Activated CD8-positive, alpha-beta memory T cell treated with anti-CD3 and anti-CD28 coated beads for 1 hour (primary cell): ENCODE measurements at places on chromosomes 2 and 18.

- DNase-seq: no peak
Measured at GRCh38 chr18:59353079-59353680, 5.9 kb downstream of the LMAN1 start.

- no peak for DNase-seq
Measured at GRCh38 chr2:182186132-182186735, 200.6 kb downstream of the PPP1R1C start.

GRCh38 chr2:64797881-64798575, 144.3 kb upstream of the SERTAD2 start:
- no peak for DNase-seq

GRCh38 chr2:149314687-149315086, 15.7 kb upstream of the LYPD6 start:
- no peak for DNase-seq

DNA sequence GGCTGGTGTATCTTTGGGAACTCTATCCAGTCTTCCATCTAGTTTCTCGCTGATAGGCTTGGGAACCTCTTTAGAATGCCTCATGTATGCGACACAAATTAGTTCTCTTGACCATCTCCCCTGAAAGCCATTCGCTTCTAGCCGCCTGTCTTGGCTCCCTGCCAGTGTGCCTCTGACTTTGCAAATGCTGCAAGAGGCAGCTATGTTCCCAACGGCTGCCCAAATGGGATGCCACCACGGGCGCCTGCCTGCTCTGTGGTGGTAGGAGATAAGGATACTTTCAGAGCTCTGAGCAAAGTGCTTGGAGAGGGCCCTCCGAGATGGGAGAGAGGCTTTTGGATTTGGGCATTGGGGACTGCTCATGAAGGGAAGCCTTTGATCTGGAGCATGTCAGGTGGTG, 77.7 kb upstream of the IGFBP5 start:
- DNase-seq: no peak

- DNase-seq: no peak
Measured at GRCh38 chr18:56257205-56257604, 381.2 kb downstream of the TXNL1 start.

DNA sequence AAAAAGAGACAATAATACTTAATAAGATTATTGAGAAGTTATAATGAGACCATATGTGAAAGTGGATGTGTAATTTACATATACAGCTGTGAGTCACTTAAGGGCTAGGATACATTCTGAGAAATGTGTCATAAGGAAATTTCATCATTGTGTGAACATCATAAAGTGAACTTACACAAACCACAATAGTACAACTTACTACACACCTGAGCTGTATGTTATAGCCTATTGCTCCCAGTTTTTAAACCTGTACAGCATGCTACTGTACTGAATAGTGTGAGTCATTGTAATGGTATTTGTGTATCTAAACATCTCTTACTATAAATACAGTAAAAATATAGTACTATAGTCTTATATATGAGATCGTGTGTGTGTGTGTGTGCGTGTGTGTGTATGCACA, 1420.3 kb upstream of the PIK3C3 start:
- no peak for DNase-seq

DNA sequence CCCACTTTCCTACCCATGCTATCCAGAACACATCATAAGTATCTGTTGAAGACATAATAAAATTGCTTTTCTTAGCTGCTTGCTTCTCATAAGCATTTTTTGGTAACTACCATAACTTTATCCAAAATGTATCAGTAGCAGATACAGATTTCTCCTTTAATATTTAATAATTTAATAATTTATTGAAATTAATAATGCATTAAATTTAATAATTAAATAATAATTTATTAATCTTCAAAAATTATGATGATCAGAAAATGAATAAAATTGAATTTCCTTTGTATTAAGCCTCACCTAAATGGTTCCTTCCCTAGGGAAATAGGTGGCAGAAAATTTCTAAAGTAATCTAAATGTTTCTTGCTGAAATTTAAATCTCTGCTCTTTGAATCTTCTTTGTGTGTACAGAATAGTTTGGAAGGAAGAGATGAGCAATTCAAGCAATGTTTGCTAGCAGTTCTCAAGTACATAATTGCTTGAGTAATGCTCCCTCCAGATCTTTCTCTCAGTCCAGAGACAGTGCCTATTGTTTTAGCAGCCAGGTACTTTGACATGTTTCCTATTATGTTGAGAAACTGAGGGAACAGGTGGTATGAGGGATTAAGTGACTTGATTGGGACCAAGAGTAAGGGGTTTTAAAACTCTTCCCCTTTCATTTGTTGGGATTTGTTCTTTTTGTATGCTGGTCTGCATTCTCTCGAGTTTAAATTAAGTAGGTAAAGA, 123.1 kb upstream of the CYP26B1 start:
- no peak for DNase-seq

- DNase-seq: no peak
Measured at GRCh38 chr2:236639461-236640235, 70.0 kb downstream of the ACKR3 start.

DNA sequence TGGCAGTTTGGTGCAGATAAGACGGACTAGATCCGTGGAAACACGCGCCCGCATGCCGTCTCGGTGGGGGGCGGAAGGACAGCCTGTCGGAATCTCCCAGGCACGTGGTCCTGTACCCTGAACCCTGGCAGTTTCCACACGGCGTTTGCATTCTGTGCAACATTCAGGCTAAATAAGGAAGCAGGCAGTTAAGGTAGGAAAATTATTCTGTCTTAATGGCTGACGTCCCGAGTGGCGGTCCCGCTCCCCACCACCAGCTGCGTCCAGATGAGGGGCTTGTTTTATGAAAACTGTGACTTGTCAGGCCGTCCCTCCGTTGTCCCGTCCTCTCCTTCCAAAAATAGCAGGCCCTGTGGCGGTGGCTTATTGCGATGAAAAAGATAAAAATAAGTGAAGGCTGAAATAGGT, 120.2 kb downstream of the NFATC1 start:
- no peak for DNase-seq

GRCh38 chr2:20524412-20525040, 77.7 kb downstream of the RHOB start:
- DNase-seq: no peak

- no peak for DNase-seq
Measured at GRCh38 chr2:210250622-210251021, 25.4 kb upstream of the ACADL start.

DNA sequence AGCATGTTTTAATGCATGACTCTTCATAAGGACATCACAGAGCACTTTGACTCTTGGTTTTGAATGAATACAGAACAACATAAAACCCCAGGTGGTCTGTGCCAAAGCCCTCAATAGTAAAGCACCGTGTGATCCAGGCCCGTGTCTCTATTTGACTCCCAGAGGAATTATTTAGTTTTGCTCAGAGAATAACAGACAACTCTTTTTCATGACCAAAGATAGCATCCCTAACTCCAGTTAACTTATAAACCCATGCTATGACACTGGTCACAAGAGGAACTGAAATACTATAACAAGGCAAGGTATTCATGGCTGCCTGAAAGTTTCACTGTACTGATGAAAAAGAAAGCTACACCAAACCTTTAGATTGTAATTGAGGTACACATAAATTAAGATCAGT, 128.4 kb downstream of the IKZF2 start:
- DNase-seq: no peak

DNA sequence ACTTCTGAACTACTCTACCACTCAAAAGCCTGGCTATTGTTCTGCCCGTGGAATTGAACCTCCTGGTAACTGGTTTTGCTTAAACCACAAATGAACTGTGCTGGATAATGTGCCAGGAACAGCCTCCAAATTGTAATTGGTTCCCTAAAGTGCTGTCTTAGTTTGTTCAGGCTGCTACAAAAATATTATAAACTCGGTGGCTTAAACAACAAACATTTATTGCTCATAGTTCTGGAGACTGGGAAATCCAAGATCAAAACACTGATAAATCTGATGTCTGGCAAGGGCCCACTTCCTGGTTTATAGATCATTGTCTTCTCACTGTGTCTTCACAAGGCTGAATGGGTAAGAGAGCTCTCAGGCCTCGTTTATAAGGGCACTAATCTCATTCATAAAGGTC, 149.2 kb upstream of the NCKAP5 start:
- no peak for DNase-seq

DNA sequence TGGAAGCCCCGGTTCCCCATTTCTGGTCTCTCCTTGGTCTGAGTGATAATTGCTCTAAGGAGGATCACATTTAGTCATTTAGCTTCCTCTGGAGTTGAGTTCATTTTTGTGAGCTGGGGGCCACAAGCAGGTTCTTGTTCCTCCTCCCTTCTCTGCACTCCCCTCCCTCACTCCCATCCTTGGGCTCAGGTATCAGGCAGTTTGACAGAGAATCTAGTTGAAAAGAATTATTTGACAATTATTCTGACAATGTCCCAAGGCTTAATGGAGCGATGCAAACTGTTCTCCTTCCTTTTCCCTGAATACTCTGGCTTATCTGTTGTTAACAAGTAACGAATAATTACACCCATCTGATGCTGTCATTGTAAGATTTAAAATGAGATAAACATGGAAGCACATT, 61.5 kb downstream of the SERPINB8 start:
- DNase-seq: no peak

- no peak for DNase-seq
Measured at GRCh38 chr2:218776488-218776887, 5.5 kb upstream of the CYP27A1 start.

DNA sequence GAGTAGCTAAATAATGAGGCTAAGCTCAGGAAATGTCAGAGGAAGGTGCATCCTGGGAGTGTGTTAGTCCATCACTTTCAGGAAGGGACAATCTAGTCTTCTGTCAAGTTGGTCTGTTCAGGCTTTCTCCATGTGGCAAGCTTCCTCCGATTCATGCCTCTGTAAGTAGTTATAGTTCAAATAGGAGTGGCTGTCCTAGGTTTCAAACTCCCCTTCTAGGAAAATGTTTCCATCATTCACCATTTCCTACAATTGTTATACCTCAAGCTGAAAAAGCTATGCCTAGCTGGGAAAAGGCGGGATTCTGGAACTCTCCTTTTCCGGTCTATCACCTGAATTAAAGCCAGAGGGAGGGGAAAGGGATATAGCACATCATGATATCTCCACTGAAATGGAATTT, 287.7 kb upstream of the ZSWIM2 start:
- DNase-seq: no peak

DNA sequence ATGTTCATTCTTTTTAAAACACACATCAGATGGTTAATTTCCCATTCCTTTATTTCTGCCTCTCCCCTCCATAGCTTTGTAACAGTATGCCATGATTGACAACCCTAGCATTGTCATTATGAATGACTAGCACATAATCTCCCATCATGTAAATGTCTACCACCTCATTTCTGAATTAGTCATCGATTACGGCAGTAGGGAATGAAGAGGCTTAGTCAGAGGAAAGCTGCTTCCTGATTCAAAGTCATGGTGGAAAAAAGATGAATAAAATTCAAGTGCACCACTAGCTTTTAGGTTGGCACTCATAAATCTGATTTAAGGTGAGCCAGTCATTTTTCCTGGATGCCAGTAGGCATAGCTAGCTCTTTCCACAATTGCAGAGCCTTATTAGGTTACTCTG, 19.1 kb upstream of the ACMSD start:
- DNase-seq: no peak

GRCh38 chr2:164859251-164859818, 17.7 kb upstream of the COBLL1 start:
- no peak for DNase-seq

DNA sequence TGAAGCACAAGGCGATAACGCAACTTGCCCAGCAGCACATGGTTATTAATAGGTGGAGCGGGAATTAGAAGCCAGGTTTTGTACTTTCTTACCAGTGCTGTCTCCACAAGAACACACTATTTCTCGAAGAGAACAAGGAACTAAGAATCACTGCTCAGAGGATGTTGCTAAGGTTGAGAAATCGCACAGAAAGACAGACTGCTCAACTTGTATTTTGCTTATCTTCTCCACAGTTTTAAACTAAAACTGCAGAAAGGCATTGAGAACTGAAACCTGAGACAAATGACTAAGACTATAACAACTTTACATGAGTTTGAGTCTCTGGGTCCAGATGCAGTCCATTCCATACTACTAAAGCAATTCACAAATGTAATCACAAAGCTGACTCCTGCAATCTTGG, 6.2 kb downstream of the PRKD3 start:
- no peak for DNase-seq

- no peak for DNase-seq
Measured at GRCh38 chr18:56036741-56037140, 448.7 kb upstream of the TCF4 start.

GRCh38 chr2:86372641-86373502, 35.4 kb upstream of the REEP1 start:
- DNase-seq: no peak
